Activated naive CD8-positive, alpha-beta T cell treated with anti-CD3 and anti-CD28 coated beads for 36 hours (primary cell): ENCODE measurements at places on chromosomes 6 and 20.
A peak's percentile ranks its signal among the peaks of the same experiment; 100 is the strongest.

- no peak for DNase-seq
Measured at GRCh38 chr6:34025861-34026260, 120.0 kb downstream of the GRM4 start.

DNA sequence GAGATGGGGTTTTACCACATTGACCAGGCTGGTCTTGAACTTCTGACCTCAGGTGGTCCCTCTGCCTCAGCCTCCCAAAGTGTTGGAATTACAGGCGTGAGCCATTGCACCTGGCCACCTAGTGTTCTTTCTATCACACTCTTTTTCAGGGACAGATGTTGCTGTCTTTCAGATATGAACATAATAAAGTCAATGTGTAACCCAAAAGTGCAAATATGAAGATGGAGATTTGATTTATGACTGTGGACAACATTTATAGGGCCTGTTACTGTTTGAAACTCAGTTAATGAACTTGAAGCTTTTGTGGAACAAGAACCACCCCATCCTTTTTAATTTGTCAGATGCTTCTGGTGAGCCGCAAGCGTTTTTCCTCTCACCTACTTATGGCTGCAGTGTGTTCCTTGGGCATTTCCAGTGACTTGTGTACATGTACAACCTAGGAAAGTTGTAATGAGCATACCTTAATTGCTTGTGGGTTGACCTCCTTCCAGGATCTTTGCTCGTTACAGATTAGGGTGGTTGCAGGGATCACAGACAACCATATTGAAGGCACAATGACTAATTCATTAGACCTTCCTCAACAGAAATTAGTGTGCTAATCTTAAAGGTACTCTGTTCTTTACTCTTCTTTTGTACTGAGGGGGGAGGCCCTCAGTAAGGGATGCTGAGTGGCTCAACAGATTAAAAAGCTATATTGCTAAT lies 6.8 kb downstream of the TBPL1 start:
- DNase-seq, result no peak

DNA sequence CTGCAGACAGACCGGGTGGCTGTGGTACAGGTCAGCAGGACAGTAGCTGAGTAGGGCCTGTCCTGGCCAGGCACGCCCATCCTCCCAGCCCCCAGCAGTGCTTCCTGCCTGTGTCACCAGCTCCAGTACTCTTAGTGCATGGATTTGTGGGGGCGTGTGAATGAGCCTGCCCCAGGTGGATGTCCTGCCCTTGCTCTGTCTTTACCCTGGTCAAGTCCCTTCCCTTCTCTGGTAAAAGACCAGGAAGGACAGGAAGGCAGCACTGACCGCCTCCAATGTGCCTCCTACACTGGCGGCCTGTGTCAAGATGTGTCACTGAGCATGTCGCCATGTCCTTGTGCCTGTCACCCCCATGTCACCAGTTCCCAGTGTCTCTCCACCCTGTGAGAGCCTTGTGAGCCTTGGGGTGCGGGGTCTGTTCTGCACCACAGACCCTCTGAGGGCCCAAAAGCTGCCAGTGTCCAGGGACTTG lies 11.9 kb downstream of the TEAD3 start:
- no peak for DNase-seq

GRCh38 chr6:136087986-136088385 lies 162.1 kb downstream of the MTFR2 start:
- no peak for DNase-seq

- no peak for DNase-seq
Measured at GRCh38 chr6:143878272-143878760, 14.0 kb downstream of the ZC2HC1B start.

DNA sequence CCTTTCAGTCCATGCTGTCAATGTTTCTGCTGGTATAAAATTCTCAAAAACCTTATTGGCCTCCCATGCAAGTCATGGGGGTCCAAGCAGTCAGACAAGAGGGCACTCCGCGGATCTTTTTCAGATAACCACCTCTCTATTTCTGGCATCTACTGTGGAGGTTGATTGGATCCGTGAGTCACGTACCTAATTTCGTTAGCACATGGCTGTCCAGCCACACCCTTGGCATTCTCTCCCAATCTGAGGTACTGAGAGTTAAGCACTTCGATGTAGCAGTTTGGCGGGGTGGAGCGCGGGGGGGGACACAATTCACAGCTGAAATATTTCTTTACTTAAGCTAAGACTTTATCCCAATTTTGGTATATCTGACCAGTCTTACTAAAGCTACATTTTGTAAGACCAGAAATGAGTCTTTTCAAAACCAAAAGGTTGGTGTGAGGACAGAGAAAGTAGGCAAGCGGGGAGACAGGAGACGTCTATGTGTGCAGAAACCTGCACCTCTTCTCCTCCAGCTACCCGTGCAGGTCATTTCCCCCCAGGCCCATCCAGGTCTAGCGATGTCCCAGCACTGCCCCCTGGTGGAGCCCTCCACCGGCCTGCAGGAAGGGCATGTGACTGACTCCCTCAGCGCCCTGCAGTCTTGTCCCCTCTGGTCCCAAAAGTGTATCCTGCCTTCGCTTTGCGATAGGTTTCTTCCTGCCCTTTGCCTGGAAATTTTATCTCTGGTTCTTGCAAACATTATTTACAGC lies 113.1 kb downstream of the ADAT2 start:
- DNase-seq, result peak; percentile 52

GRCh38 chr20:37920270-37920669 lies 17.3 kb downstream of the VSTM2L start:
- DNase-seq, result peak; percentile 14

DNA sequence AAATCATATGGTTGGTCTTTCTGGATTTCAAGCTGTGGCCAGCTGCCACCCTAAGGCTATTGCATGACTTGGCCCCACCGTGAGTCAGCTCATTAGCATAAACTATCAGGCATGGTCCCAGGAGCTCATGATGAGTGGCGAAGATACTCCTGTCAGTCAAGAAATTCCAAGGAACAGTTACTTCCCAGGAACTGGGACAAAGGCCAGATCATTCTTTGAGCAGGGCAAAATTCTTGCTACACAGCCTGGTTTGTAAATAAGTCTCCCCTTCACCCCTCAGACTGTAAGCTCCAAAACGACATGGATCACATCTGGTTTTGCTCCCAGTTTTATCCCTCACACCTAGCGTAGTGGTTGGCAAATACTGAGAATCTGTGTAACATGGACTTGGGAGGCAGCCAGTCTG lies 33.0 kb upstream of the KIAA1586 start:
- no peak for DNase-seq

DNA sequence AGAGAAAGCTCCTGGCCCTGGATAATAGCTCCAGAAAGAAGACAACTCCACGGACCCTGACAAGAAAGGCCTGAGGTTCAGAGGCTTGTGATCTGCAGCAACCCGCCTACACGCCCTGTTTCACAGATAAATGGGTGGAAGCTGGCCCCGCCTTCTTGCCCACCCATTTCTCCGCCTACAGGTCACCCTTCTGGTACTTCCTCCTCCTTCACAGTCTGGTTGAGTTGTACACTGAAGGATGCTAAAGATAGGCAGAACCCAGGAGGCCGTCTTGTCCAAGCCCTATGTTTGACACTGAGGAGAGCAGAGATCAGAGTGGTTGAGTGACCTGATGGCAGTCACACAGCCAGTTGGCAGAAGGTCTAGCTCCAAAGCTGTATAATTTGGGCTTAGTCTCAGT lies 34.2 kb upstream of the MDGA1 start:
- DNase-seq, result peak; percentile 51

DNA sequence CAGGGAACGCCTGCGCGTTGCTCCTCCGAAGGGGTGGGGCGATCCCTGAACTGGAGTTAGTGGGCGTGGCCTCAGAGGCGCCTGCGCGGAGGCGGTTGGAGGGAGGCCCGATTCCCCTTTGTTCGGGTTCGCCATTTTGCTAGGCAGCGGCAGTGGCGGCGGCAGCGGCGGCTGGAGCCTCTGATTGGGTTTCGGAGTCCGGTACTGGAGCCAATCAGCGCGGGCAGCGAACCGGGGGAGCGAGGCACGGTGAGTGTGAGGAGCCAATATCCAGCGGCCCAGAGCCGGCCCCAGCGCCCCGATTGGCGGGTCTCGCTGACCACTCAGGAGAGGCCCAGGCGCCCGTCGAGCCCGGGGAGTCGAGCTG lies at the start of gene NFYA:
NFYA (plus strand) TSS at position 139 of the 367 bp plus-strand sequence. CDS start 6,116 bp downstream, outside the sequence.
- no peak for DNase-seq

GRCh38 chr6:44056392-44057237 lies 70.6 kb downstream of the MRPL14 start:
- DNase-seq, result no peak

DNA sequence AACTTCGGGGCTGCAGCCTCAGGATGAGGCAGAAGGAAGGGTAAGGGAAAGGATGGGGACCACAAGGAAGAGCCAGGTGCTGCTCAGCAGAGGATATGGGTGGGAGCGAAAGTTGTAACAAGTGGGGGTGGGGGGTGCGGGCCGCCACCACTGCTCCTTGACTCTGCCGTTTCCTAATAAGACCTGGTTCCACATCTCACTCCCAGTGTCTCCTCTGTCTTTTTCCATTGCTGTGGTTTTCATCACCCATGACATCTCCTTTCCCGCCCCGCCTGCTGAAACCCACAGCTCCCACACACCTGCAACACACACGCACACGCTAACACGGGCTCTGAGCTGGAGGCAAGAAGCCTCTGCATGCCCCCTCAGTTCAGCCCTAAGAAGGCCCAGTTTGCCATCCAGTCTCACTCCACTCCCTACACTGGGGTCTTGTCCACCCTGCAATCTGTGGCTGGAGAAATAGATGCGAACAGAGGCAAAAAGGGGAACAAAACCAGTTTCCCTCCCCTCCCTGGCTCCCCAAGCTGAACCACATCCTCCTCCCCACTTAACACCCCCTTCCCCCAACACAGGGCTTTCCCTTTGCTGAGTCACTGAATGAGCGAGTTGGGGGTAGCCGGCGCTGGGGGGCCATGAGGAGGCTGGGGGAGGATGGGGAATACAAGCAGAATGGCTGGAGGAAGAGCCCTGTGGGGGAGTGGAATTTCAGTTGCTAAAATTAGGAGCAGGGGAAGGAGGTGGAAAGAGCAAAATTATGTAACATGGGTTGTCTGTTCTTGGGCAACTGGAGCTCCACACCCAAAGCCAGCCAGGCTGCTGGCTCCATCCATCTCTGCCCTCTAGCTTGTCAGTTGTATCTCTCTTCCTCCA lies 11.5 kb downstream of the NFKBIL1 start:
- peak; percentile 79 for DNase-seq

DNA sequence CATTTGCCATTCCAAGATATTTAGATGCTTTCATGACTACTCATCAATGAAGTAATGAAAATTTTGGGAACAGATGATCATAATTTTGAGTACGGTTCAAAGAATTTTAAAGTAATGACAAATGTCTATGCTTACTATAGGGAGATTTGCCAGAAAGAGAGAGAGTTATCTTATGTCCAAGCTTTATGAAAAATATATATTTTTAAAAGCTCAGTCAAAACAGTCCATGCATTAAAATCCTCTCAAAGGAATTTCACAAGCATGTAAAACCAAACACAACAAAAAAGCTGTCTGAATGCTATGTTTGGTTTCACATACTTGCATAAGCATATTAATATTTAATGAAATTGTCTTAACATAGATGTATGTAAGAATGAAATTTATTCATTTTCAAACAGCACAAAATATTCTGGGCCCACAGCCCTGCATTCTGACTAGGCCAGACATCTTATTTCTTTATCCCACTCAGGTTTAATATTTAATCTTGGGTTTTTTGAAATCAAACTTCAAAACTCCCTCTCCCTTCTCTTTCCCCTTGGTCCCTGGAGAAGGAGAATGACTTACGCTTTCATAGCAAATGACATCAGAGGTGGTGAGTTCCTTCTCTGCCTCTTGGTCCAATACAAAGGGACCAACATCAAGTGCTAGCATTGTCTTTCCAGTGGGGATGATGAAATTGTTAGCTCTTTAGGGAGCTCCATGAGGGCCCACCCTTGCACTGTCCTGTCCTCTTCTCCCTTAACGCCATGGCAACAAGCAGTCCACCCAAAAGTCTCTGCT lies 94.2 kb downstream of the ADAT2 start:
- DNase-seq, result no peak

DNA sequence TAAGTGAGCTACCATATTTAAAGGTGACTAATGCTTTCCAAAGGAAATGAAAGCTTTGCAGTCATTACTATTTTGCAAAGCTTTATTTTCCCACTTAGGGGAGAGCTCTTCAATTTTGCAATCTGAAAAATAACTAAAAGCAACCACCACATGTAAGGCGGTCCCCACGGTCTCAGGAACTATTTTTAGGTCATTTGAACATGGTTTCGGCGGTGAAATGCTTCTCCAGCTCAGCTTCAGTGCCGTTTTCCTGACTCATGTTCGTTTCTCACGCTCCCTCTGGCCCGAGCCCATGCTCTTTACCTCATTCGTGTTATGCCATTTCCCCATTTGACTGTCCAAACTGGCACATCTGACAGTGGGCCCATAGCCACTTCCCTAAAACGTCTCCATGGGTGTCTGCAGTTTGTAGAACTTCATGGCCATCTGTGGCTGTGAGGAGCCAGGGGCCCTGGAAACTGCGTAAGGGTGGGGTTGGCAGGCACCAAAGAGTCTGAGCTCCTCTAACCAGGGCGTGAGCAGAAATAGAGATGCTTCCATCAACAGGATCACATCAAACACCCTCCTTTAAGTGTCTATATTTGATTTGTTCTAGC lies 46.5 kb downstream of the ADTRP start:
- DNase-seq, result peak; percentile 76
